ENCODE measurements at places on chromosomes 12 and 14.

DNA sequence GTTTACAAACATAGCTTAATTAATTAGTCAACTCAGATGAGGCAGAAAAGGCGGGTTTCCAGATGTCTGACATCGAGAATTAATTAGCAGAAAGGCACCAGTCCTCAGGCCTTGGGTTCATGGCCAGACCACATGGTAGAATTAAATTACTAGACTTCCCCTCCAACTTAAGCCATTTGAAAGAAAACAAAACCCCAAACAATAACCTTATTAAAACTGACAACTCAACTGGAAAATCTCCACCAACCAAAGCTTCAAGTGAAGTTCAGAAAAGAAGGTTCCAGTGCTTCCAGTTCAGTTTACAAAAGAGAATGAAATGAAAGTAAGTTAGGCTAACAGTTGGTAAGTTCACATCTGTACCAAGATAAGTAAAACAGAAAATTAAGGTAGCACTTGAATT is 349.5 kb downstream of the GRIN2B start:
- no peak for DNase-seq

GRCh38 chr14:63986789-63987533 is 134.2 kb downstream of the SYNE2 start:
- no peak for DNase-seq

DNA sequence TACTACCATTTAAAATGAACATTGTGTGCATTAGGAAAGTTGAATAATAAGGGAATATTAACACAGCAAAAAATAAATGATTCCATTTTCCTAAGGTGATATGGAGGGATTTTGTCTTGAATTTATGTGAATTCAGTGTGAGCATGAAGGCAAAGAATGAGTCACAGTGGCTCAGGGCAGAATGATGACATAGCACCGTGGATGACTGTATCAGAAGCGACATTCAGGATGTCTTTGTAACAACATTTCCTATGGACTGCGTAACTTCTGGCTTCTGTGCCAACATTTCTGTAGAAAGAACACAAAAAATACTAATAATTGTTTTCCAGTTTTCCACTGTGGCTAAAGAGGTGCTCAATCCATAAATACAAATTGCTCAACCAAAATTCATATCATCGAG is 54.6 kb downstream of the TTC8 start:
- no peak for DNase-seq

- DNase-seq: no peak
Measured at GRCh38 chr12:45648070-45648469, 81.4 kb upstream of the ARID2 start.

- no peak for DNase-seq
Measured at GRCh38 chr14:100885196-100885595, 18.3 kb downstream of the RTL1 start.

Measured in cerebellar nuclear complex (tissue), 1 donor.